NCI-H187 treated with DMSO at 0.1 percent for 48 hours (cell line): ENCODE measurements at places on chromosomes 7 and 10.

DNA sequence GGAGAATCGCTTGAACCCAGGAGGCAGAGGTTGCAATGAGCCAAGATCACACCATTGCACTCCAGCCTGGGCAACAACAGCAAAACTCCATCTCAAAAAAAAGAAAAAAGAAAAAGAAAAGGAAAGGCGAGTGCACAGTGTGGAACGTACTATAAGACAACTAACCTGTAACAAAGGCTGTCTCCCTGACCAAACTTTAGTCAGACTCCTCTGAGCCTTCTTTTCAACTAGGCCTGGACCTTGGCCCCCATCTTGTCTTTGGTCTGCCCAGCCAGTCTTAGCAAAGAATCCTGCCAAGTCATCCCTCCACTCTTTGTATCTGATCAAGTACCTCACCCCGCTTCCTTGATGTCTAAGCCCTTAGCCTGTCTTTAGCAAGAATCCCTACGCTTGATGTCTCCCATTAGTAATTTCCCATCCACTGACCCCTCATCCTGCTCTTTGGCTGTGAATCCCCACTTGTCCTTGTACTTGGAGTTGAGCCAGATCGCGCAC lies 68.9 kb upstream of the KDM7A start:
- DNase-seq, result no peak

GRCh38 chr7:974820-975681 lies at the start of gene COX19:
COX19 (minus strand) TSS chr7:975549; CDS start chr7:975509, 40 bp downstream.
- no peak for DNase-seq

- no peak for DNase-seq
Measured at GRCh38 chr10:102102421-102102820, 17.7 kb downstream of the LDB1 start.

GRCh38 chr7:31957756-31958155 lies 112.5 kb downstream of the PDE1C start:
- no peak for DNase-seq

GRCh38 chr7:16078076-16078952 lies 343.0 kb downstream of the CRPPA start:
- peak; percentile 28 for DNase-seq

DNA sequence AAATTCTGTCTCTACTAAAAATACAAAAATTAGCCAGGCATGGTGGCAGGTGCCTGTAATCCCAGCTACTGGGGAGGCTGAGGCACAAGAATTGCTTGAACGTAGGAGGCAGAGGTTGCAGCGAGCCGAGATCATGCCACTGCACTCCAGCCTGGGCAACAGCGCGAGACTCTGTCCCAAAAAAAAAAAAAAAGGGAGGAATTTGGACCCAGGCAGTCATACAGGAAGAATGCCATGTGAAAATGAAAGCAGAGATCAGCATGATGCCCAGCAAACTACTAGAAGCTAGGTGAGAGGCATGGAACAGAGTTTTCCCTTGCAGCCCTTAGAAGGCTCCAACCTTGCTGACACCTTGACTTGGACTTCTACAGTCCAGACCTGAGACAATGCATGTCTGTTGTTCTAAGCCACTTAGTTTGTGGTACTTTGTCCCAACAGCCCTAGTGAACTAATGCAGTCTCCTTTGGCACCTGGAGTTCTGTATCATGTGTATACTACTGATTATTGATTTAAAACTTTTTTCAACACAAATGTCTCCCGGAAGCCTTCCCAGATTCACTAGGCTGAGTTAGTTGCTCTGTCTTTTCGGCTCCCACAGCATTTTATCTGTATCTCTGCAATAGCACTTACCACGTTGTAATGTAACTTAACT lies 10.2 kb upstream of the BAG3 start:
- DNase-seq, result no peak

DNA sequence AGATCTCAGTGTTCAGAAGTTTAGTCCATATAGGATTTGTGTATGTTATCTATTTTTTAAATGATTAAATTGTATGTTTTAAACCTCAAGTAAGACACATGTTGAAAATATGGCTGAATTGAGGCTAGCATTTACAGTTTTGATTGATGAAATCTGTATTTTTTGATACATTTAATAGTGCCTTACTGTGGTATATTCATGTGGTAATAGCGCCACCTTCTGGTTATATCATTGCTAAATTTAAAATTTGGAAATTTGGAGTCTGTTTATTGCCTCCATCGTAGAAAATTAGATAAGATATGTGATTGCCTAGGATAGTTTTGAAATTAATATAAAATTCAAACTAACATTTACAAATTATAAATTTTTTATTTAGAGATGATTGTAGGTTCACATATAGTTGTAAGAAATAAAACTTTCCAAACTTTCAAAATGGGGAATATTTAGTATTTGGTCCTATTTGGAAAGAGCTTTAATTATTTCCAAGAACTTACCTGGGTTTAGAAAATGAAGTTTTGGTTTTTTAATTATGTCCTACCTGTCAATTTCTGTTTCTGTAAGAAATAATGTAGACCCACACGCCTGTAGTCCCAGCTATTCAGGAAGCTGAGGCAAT lies 19.1 kb upstream of the ARMS2 start:
- peak; percentile 8 for DNase-seq

DNA sequence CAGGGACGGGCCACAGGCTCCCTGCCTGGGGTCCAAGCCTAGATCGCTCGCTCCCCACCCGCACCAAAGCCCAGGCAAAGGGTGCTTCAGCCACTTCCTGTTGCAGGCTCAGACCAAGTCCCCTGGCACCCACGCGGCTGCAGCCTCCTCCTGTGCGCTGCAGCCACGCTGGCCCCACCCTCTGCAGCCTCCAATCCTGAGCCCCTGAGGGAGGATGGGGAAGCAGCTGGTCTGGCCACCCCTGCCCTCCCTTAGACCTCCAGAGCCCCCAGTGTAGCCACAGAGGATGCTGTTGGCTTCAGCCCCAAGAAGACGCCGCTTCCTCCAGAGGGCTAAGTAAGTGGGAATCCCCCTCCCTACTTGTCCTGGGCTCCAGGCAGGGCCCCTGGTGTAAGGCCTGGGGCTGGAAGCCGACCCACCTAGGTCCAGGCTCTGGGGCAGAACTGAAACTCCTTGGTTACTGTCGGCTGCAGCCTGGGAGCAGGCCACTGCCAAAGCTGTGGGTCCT lies 9.4 kb downstream of the LIMK1 start:
- DNase-seq, result no peak

DNA sequence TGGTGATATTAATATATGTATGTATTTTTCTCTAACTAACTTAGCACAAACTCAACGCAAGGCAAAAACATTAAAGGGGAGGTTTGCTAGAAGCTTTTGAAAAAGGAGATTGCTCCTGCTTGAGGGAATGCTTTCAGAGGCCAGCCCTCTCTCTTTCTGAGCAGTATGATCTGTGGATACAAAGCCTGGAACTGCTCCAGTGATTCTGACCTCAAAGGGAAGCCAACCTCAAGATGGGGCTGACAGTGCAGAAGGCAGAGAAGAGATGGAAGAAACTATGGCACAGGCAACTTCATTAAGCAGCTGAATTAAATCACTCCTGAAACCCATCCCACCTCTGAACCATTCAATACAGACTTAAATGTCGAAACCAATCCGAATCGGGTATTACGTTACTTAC lies 102.4 kb downstream of the USP6NL start:
- no peak for DNase-seq

DNA sequence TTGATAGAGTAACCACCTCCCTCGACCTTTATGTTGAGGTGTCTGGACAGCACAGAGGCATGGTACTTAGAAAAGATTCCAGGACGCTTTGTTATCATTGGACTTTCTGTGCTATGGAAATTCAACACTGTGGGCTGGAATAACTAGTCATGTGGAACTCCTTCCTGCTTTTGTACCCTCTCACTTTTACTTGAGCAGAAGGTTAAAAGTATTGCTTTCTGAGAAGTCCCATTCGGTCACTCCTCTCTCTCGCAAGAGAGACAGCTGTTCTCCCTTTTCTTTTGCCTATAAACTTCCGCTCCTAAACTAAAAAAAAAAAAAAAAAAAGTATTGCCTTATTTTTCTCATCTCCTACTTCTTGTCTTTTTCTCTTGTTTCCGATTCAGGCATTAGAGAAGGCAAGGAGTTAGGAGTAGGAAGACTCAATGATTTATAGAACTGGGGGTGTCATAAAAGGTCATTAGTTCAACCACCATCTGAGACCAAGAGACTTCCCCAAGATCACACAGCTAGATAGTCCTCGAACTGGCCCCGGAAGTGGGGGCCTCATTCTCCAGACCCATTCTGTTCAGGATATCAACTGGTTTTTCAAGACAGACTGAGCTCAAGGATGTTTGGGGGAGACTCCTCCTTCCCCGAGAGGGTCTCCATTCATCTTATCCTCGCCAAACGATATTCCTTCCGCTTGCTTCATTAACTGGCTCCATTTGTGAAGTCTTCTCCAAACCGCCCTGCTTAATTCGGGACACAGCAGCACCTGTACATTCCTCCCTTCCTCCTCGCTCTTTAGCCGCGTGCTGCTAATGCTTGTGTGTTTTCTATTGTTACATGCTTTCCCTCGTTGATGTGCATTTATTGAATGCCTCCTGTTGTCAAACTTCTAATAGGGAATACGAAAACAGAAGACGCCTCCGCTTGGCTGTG lies 995 bp upstream of the INPP5F start:
- no peak for DNase-seq

DNA sequence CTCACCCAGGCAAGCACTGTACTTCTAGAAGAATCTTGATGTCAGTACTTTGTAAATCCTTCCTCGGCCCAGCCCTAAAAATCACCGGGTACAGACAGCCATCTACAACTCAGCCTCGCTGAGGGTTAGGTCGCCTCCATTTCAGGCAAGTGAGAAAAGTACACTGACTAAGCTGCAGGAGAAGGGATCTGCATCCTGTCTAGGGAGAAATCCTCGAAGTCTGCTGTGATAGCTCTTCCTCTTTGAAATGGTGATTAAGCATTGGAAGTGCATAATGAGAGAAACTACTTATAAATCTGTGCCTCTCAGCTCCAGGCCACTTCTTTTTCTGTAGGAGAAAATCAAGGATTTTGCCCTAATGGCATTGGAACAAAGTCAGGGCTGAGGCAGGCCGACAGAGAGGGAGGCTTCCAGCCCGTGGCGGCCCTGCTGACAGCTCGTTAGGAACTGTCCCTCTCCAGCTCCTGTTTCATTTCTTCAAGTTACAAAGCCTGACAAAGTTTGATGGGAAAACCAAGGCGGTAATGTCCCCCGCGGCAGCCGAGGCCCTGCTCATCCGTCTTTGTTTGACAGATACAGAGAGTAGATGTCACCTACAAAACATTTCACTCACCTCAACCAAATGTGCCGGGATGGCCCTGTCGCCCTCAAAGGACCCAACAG lies 14.1 kb upstream of the GOT1 start:
- DNase-seq, result no peak

DNA sequence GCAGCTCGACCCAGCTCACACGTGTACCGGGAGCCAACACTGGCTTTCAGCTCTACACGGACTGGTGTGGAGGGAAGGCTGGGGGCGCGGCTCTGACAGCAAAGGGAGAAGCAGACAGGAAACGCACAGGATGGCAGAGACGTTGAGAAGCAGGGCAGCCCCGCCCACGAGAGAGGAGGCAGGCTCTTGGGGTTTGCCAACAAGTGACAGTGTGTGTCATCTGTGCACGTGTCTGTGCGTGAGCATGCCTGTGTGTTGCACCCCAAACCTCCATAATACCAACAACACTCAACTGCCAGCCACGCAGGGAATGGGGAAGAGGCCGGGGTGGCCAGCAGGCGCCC lies 64.4 kb upstream of the PDGFA start:
- DNase-seq, result no peak

DNA sequence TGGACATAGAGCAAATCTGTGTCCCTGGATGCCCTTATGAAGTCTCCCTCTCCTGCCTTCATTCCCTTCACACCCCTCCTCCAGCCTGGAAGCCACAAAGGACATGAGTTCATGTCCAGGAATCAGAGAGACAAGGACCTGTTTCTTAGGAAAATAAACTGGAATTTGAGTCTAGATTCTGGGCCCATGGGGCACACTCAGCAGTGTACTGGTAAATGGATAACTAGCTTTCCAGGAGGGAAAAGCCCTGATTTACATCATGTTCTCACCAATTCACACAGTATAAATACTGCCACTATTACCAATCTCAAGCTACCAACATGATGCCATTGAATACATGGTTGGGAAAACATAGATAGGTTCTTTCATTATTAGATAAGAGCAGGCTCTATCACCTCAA lies 9.9 kb downstream of the FAM237B start:
- DNase-seq, result no peak

GRCh38 chr10:113610631-113611601 lies 52.9 kb downstream of the NRAP start:
- DNase-seq, result no peak

- DNase-seq, result no peak
Measured at GRCh38 chr7:134134004-134134403, 6.9 kb downstream of the LRGUK start.

- DNase-seq, result no peak
Measured at GRCh38 chr7:96718107-96719003, 8.7 kb upstream of the SEM1 start.

- no peak for DNase-seq
Measured at GRCh38 chr7:44798649-44799305, 2.3 kb downstream of the PPIA start.

DNA sequence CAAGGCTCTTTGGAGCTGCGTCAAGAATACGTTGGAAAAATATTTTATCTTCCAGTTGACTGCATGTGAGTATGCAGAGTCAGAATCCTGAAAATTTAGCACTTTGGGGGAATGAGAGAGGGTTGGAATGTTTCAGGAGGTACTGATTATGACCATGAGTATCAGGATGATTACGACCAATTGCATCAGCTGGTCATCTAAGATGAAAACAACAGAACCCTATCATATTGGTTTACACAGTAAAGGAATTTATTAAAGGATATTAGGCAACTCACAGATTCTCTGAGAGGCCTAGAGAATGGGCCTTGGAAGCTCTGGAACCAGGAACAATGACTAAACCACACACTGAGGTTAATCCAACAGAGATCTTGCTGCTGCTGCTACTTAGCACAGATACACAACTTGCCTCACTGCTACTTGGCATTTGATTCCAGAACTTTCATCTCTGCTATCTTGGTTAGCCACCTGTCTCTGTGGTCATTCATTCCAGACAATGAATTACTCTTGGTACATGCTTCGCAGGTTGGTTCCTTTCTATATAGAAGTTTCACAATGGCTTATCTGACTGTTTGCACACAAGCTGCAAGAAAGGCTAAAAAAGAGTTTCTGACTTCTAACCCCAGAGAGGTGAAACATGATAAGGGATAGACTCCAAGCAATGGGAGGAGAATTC lies 68.0 kb upstream of the CTTNBP2 start:
- DNase-seq, result no peak

DNA sequence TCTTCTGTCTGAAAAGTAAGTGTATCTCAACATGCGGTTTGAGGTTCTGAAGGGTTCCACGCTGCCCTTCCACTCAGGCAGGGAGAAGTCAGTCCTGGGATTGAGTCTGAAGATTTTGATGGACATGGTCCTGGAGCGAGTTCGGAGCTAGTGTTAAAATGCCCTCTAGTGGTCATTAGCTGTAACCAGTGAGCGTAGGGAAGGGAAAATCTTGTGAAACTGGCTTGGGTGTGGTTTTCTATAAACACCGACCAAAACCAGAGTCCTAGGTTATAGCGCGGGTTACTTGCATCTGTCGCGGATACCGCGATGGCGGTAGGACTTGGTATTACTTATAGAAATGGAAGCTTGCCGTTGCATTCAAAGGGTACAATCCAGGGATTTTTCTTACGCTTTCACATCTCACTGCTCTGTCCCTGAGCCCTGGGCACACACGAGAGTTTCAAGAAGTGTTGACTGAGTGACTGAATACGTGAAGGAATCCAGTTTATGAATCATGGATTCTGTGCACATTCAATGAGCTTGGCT lies 348.2 kb upstream of the C7orf33 start:
- DNase-seq, result no peak

- no peak for DNase-seq
Measured at GRCh38 chr10:4252701-4253100, 467.7 kb upstream of the KLF6 start.
